Stimulated activated CD8-positive, alpha-beta memory T cell treated with anti-CD3 and anti-CD28 coated beads, Interleukin-15, amount 100 ng/mL, for 24 hours (primary cell): ENCODE measurements at places on chromosomes 7 and 10.

DNA sequence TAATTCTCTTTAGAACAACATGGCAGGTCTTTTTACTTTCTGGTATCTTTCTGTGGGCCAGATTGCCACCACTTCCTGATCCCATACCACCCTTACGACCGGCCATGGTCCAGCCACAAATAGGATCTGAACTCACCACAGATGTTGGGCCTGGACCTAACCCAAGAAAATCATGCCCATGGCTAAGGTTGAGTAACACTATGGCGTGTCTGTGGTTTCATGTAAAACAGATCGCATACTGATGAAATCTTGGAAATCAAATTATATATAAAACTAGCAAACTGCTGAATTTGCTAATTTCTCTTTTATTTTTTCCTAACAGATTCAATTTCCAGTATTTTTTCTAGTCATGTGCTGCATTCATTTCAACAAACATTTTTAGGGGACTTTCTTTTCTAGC is 77.2 kb downstream of the CH25H start:
- no peak for DNase-seq

- DNase-seq = no peak
Measured at GRCh38 chr7:80902716-80903308, 16.0 kb downstream of the SEMA3C start.

DNA sequence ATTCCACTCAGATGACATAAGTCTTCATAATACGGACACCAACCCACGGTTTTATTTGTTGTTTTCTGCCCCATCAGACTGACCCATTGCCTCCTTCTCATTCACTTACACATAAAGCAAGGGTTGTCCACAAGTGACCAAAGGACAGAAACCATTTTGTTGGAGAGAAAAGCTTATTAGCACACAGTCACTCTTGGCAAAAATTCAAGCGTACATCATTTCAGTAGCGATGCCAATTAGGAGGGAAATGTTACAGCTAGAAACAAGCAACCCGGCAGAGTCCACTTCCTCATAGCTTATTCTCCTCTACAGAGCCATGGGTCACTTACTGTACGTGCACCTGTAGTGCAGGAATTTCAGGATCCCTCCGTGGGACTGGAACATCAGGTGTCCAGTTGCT is 23.0 kb downstream of the ABLIM1 start:
- DNase-seq = no peak

GRCh38 chr10:44757551-44758205 is 153.5 kb upstream of the TMEM72 start:
- DNase-seq = no peak

GRCh38 chr7:151869109-151869428 is 7.8 kb downstream of the PRKAG2 start:
- no peak for DNase-seq

- no peak for DNase-seq
Measured at GRCh38 chr10:29649561-29650551, 15.1 kb upstream of the SVIL start.

GRCh38 chr10:43880160-43880559 is 231.5 kb upstream of the ZNF32 start:
- DNase-seq = no peak

DNA sequence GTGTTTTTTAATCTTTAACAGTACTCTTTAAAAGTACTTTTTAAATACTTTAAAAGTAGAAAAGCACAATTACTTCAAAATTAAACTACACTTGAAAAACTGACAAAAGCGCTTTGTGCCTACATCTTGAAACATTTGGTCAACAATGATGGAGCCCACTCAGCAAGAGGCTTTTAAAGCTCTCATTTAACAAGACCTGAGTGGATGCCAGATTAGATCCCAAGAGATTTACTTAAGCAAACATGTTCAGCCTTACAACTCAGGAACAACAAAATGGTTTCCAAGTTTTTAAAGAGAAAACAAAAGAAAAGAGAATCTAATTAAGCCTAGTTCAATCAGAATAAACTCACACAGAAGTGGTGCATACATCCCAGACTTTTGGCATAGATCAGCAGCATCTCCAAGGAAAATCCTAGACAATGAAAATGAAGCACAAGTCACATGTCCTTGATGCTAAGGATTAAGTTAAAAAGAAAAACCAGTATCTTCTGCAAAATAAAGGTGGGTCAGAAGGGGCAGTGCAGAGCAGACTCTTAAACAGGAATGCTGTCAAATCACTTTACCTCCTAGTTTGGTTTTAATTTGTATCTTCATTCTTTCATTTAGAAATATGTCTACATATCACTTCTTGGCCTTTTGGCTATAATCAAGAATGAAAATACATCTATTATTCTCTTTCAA is 26.2 kb downstream of the HIBADH start:
- DNase-seq = no peak

DNA sequence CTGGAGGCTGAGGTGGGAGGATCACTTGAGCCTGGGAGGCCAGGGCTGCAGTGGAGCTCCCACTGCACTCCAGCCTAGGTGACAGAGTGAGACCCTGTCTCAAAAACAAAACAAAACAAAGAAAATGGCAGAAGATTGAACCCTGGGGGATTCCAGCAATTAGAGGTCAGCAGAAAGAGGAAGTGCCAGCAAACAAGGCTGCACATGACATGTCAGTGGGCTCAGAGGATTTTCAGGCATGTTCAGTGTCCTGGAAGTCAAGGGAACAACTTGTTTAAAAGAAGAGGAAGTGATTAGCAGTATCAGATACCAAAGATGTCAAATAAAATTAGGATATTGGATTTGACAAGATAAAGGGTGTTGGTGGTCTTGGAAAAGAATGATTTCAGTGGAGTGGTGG is 32.3 kb downstream of the RAB18 start:
- no peak for DNase-seq

DNA sequence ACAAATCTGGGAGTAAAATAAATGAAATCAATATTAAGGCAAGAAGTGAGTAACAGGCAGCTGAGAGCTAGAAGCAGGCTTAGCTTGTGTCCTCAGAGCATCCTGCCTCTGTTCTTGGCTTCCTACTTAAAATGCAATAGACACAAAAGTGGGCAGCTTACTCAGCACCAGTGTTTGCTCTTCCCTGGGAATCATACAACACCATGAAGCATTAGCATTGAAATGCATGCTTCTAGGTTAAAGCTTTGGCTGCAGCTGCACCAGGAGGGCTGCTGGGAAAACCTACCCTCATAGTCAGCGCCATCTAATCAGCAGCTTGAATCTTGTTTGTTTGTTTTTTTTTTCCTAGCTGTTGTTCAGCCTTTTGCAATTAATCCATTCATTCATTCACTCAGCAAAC is 104.2 kb upstream of the VWC2 start:
- DNase-seq = no peak

GRCh38 chr7:50406935-50407334 is 43.2 kb downstream of the FIGNL1 start:
- no peak for DNase-seq

DNA sequence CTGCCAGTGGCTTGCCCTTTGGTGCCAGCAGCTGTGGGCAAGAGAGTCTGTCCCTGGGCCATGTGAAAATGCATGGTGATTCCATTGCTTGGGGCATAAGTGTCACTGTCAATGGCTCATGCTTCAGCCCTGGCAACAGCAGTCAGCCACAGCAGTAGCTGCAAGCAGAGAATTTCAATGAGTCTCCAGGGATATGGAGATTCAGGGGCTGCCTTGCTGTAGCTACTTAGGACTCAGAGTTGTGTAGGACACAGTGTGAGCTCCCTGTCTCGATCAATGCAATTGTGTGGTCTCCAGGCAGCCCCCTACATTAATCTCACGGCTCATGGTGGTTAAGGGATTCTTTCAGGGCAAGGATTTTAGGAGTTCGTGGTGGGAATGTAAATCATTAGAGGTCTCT is 126.3 kb upstream of the STARD3NL start:
- no peak for DNase-seq

DNA sequence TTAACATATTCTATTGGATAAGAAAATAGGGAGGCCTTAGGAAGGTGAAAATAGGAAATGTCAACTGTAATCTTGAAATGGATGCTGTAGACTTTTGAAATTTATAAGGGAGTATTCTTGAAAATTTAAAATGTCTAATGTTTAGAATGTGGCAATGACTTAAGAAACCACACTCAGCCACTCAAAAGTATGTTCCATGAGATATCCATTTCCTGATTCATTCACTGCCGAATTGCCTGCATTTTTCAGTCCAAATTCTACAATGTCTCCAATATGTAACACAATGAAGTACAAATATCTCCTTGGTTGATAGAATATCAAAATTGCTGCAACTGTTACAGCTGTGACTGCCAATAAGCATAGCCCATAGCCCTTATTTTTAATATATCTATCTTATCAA is 25.9 kb downstream of the PRKG1 start:
- DNase-seq = no peak

DNA sequence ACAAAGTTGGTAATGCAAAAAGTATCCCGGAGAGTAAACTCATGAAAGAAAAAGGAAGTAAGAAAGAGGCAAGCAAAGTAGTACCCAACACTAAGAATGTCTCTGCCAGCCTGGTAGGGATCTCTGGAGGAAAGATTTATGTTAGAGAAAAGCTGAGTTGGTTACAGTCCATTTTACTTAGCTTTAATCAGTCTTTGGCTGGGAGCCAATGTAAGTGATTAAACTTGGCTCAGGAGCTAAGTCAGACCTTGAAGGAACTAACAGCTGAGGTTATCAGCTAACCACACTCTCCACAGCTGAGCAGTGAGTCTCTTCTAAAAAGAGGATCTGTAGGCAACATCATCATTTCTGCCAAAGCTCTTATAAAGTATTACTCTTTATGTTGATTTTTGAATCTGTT is 148.0 kb downstream of the ANKRD7 start:
- DNase-seq = no peak

DNA sequence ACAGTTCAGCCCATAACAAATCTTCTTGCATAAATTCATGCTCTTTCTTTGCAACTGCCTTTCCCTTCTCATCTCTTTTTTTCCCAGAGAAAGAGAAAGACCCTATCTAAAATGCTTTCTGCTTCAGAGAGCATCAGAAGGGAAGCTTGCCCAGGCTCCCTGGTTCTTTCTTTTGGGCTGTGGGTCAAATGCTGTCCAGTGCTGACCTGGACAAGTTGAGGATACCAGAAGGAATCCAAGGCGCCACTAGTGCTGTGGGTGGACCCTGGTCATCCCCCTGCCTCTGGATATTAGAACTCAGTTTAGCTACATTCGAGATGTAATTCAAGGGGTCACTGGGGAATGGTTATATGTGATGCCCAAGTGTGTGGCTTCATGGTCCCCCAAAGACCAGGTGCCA is 411.6 kb downstream of the RPS24 start:
- DNase-seq = no peak

DNA sequence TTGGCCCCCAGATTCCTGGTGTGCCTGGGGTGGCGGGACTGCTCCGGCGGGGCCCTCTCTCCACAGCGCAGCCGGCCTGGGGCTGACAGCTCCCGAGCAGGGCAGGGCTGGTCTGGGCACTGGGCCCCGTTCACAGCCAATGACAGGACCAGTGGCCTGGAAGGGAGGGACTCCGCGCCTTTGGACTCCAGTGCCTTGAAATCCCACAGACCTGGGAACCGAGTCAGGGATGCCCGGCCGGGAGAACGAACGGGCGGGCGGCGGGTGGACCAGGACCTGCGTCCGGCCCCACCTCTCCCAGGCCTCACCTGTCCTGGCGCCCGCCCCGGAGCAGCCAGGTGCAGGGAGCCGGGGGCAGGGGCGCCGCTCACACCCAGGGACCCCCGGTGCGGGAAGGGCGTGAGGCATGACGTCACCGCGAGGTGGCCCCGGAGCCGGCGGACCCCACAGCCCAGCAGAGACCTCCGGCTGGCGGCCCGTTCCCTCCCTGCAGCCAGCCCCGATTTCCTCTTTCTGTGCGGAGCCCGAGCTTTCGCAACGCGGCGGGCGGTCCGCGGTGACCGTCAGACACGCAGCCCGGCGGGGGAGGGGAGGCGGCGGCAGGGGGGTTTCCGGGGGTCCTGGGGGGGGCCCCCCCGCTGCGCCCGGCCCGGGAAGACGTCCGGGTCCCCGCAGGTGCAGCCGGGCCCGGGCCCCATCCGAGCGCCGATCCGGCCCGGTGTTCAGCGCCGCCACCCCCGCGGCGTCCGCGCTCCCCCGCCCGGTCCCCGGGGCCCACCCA is 743 bp downstream of the ADAP1 start:
- DNase-seq = no peak

- no peak for DNase-seq
Measured at GRCh38 chr10:131701131-131701947, 199.5 kb upstream of the PPP2R2D start.

DNA sequence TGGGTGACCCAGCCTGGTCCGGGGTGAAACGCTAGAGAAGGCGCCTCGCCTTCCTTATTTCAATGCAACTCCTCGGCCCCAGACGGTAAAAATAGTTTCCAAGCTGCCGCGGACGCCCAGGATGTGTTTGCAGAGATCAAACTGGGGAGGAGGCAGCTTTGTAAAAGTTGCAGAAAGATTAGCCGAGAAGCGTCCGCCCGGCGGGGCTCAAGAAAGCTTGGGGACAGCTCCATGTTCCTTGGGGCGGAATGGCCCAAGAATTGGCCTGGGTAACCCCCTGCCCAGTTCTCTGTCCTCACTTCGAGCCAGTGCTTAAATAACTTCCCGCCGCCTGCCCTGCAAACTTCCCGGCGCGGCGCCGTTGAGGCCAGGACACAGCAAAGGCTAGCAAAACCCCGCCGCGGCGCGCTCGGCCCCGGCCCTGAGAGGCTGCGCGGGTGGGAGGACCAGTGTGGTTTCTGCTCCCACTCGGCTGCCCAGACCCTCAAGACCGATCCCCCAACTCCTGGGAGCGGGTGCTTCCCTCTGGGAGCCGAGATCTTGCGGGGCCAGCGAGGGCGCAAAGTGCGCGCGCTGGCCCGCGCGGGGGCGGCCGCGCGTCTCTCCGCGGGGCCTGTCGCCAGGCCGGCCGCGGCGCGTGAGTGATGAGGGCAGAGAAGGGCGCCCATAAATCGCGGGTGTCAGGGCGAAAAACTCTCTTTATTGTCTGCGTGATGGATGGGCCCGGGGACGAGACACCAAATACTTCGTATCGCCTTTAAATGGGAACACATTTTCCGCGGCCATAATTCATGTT is 6.3 kb upstream of the ZNF503 start:
- no peak for DNase-seq

GRCh38 chr10:131464789-131465188 is 153.3 kb upstream of the TCERG1L start:
- DNase-seq = no peak

DNA sequence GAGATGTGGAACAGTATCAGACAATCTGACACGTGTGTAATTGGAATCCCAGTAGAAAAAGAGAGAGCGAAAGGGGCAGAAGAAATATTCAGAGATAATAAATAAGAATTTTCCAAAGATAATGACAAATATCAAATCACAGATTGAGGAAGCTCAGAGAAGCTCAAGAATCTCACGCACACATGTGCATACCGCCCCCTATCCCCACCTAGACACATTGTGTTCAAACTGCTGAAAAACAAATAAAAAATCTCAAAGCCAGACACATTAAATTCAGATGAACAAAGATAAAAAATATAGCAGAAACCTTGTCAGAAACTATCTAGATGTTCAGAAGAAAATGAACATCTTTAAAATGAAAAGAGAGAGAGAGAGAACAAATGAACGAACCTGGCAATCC is 17.2 kb downstream of the SFR1 start:
- no peak for DNase-seq

GRCh38 chr10:110802090-110802489 is 69.6 kb upstream of the PDCD4 start:
- no peak for DNase-seq

- DNase-seq = no peak
Measured at GRCh38 chr10:78964952-78965633, 103.7 kb upstream of the ZMIZ1 start.
